Karpas-422 (cell line): ENCODE measurements at places on chromosomes 16 and 17.
A peak's percentile ranks its signal among the peaks of the same experiment; 100 is the strongest.

- no peak for DNase-seq
Observed at GRCh38 chr17:77908501-77908900, 50.0 kb upstream of the TNRC6C start.

DNA sequence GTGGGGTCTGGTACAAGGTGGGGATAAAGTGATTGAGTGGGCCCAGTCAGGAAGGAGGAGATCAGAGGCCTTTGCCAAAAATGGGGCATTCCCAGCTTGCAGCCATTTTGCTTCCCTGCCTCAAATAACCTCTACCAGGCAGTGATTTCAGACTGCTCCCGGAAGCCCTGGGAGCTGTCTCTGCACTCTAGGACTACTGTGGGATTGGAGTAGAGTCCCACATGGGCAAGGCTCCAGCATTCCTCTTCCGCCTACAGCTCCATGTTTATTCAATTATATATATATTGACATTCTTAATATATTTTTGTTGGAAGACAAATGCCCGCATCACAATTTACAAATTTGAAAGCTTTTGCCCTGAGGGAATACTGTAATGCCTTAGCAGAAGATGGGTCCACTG, 13.5 kb downstream of the SUPT6H start:
- no peak for DNase-seq

- no peak for DNase-seq
Observed at GRCh38 chr17:19382531-19383444, 4.2 kb downstream of the MFAP4 start.

DNA sequence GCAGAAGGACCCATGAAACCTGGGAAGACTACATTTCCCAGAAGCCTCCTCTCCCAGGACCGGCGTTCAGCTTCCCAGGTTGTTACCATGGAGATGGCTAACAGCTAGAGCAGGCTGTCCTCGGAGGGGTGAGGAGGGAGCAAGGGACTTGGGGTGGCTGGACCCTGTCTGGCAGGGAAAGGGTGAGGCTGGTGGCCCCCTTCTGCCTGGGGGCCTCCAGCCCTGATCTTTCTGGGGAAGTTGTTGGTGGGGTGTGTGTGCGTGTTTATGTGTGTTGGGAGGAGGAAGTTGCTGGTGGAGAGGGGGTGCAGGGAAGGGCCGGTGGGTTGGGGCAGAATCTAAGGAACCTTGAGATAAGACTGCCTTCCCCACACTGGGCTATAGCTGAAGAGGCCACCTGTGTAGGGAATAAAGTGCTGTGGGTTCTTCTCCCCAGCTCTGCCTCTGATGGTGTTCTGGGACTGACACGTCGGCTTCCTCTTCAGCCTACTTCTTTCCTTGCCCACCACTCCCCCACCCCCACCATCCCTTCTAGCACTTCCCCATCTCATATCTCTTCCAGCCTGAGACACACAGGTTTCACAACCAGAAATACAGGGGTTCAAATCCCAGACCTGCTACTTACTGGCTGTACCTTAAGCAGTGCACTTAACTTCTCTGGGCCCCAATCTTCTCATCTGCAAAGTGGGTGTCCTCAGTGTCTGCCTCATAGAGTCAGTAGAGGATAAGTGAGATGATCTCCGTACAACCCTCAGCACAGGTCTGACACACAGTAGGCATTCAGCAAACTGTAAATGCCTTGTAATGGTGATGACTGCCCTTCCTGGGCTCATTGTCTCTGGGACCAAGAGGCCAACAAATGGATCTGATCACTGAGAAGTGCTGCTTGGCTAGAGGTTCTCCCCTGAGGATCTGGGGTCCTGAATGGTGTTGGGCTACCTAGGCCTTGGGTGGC, at the start of gene DRC7:
TSS of gene DRC7 (plus strand) at position 82 of the 955 bp plus-strand sequence. CDS start 3,144 bp downstream, outside the sequence.
- peak; percentile 69 for DNase-seq

- no peak for DNase-seq
Observed at GRCh38 chr16:53262645-53263044, 171.6 kb upstream of the RBL2 start.

DNA sequence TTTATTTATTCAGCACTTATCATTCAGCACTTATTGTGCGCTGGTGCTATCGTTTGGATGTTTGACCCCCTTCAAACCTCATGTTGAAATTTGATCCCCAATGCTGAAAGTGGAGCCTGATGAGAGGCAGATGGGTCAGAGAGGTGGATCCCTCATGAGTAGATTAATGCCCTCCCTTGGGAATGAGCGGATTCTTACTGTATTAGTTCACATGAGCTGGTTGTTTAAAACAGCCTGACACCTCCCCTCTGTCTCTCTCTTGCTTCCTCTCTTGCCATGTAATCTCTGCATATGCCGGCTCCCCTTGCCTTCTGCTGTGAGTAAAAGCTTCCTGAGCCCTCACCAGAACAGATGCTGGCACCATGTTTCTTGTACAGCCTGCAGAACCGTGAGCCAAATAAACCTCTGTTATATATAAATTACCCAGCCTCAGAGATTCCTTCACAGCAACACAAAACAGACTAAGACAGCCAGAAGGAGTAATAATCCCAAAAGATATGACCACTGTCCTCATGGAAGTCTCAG, 111.1 kb downstream of the CACNG3 start:
- no peak for DNase-seq

DNA sequence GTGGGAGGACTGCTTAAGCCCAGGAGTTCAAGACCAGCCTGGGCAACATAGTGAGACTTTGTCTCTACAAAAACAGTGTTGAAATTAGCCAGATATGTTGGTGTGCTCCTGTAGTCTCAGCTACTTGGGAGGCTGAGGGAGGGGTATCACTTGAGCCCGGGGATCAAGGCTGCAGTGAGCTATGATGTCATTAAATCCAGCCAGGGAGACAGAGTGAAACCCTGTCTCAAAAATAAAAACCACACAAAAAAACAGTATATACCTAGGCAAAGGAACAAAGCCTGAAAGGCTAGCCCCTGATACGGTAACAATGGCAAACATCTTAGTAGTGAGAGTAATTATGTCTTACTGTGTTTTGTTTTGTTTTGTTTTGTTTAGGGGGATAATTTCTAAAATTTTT, 38.0 kb downstream of the TOM1L2 start:
- DNase-seq = no peak

DNA sequence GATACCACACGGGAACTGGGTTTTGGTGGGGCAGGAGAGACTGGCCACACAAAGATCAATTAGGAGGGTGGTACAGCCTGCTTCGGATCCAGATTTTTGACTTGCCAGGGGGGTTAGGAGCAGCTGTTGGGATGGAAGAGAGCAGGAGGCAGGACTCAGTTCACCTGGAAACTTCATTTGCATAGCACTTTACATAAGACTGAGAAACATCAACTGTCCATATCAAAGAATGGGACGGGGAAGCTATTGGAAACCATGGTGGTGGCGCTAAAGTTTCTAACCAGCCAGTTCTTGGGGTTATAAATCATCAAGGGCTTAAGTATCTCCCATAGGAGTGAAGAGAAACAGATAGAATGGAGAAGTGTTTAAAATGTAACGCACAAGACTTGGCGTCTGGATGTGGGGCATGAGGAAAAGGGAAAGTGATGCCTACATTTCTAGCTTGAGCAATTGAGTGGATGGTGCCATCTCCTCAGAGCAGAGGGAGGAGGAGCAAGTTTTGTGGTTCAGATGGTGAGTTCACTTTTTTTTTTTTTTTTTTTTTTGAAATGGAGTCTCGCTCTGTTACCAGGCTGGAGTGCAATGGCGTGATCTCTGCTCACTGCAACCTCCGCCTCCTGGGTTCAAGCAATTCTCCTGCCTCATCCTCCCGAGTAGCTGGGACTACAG, 6.4 kb upstream of the SRCAP start:
- no peak for DNase-seq

DNA sequence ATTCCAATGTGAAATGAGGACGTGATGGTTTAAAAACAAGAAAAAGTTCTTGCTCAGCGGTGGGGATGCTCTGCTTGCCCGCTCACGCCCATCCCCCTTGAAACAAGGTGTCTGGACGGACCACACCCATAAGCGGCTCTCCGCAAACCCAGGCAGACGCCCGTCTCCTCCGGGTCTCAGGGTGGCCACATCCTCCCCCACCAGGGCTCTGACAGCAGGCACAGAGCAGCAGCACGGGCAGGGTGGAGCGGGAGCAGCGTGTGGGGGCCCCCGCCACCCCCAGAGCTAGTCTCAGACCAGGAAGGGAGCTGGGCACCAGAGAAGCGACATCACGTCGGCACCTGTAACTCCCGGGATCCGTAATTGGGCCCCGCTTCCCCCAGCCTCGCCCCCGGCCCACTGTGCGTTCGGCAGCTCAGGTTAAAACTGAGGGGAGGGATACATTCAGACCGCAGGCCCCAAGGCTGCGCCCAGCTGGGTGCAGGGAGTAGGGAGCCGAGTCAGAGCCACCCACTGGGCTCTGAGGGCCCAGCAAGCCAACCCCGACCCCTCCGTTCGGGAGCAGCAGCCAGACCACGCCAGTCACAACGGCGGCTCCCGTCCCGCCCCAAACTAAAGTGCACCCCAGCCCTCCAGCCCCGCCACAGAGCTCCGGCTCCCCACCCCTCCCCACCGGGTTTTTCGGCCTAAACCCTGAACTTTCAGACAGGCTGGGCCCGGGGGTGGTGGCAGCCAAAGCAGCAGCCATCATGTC, 22.0 kb downstream of the CLUH start:
- DNase-seq = no peak

DNA sequence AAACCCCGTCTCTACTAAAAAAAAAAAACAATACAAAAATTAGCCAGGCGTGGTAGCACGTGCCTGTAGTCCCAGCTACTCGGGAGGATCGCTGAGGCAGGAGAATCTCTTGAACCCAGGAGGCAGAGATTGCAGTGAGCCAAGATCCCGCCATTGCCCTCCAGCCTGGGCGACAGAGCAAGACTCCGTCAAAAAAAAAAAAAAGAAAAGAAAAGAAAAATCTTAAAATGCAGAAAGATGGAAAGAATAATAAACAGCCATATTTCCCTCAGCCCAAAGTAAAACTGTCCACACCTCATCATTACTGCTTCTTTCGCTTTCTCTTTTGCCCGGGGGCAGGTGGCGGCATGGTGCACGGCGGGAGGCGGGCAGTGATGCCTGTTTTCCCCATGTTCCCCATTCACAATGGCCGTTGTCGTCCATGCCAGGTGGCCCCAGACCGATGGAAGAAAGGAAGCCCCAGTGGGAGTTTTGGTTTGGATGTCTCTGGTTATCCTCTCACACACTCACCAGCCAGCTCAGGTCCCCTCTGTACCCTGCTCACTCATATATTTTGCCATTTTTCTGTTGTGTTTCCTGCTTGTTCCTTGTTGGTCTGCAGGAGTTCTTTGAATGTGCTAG, 37.0 kb upstream of the PEMT start:
- no peak for DNase-seq

DNA sequence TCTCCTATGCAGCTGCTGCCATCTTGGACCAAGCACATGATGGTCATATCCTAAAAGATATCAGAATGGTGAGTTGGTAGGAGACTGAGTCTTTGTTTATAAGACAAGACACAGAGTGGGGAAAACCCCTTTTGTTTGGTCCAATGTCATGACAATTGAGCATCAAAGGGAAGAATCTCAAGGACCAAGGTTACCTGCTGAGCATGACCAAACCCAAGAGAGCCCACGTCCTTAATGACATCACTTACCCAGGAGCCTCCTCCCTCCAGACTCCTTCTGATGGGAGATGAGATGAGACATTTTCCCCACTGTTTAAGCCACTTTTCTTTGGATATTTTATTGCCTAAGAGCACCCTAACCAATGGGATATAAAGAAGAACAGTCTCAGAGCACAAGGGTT, 478.1 kb downstream of the NPIPA7 start:
- no peak for DNase-seq

- no peak for DNase-seq
Observed at GRCh38 chr17:78939615-78940014, 14.4 kb upstream of the TIMP2 start.

DNA sequence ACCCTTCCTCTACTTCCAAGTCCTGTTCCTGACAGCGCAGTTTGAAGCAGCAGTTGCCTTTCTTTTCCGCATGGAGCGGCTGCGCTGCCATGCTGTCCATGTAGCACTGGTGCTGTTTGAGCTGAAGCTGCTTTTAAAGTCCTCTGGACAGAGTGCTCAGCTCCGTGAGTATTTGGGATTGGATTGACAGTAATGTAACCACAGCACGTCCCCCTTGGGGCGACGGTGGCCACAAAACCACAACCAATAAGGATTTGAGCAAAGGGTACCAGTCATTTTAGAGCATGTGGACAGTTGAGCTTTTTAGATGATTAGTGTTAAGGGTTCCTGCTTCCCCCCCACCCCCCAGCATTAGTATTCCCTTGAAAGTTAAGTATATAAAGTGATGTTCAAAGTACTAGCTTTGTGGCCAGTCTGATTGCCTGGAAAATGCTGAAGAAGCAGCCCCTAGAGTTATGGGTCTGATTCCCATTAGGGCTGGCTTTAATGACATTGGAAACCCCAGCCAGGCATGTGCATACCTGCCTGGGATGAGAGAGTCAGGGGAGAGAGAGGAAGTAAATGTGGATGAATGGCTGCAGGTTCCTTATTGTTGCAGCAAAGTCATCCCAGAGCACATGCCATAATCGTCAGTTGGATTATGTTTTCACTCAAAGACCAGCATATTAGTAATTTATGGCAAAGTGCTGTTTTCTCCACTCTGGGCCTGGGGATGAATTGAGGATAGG, 31.6 kb upstream of the SLC12A3 start:
- DNase-seq = no peak
